ENCODE measurements at places on chromosomes 12 and 14.

DNA sequence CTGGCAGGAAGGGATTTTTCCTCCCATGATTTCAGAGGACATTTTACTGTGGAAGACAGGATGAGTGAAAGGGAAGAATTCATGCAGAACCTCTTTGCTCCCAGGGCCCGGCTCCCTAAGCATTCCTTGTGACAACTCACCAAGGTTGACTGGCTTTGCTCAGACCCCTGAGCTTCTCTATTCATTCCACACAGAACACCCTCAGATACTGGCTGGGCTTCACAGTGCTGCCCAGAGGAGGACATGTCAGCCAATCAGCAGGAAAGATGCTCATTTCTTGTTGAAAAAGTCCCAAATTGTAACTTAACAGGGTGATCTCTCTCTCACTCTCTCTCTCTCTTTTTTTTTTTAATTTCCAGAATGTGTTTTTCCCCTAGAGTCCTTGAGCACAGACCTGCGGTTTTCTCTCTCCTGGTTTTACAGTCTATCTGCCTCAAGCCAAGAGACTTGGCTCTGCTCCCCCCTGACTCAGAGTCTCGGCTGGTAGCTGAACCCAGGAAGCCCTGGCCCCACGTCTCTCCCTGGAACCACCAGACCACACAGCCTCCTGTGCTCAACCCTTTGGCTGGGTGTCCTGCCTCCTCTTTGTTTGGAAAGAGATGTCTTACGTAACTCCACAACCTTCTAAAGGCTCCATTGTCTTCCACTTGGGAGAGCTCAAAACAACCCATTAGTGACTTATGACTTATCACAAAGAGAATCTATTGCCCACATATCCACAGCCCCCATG, 43.9 kb downstream of the SSPN start:
- DNase-seq = peak; percentile 93

- DNase-seq = peak; percentile 63
These were observed 29.0 kb upstream of the LUM start for GRCh38 chr12:91140026-91140931.

DNA sequence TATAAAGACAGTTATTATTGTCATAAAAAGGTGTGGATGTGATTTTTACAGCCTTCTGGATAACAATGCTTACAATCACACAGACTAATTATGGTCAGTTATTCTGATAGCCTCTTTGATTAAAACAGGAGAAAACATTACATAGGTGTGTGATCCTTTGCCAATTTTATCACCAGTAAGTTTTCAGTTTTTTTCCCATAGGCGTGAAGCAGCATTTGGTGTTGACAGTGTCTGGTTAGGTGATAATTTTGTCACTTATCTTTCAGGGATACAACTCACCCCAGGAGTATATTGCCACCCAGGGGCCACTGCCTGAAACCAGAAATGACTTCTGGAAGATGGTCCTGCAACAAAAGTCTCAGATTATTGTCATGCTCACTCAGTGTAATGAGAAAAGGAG, 208.8 kb downstream of the EPS8 start:
- DNase-seq = no peak

DNA sequence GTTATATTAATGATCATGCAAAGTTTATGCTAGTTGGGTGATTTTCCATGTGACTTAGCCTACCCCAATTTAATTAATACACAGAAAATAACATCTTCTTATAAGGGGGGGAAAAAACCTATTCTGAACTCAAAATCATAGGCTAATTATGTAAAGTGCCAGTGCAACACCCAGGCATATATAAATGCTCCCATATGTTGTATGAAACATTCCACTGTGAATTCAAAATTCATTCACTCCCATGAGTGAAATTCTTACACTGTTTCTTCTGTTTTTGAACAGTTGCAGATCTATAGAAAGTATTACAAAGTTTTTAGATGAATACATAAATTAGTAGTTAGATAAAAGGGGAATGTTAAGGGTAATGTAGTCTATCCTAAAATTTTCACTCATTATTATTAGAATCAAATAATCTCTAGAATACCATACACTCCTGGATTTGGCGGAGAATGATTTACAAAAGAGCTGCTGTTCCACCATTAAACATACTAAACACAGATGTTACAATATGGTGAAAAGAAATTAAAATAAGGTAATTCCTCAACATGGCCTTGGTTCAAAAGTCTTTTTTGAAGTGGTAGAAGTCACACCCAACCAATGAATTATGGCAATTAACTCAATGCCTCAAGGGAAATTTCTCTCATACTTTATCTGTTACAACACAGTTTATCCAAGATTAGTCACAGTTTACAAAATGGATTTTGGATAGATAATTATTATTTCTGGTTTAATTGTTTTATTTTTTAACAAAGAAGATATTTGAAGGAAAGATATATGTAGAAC, 454.1 kb upstream of the FLRT2 start:
- no peak for DNase-seq

DNA sequence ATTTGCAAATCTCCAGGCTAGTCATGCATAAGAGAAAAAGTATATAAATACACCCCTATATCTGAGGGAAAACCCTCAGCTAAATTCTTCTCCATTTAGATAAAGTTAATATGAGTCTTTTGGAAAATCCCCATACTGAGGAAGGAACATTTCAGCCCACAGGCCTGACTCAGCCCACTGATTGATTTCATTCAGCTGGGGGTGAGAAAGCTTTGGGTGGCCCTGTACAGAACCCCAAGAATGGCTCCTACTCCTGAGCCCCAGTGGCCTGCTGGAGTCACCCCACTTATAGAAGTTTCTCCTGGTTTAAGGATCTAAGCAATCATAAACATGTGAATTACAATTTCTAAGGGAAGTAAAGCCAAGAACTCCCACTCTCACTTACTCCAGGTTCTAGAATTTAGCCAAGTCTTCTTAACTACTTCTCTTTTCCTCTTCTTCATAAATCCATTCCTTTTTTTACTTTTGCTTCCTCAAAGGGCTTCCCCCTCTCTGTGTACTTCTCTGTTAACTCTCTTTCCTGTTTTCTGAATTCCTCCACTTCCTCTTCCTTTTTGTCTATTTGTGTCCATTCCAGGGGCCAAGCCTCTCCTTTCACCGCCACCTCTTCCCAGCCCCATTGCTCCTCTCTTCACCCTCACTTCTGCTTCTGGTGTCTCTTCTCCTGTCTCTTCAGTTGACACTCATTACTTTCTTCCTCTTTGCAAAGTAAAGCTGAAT, 21.0 kb downstream of the RTN1 start:
- no peak for DNase-seq

GRCh38 chr14:58637391-58638230, at the start of gene DACT1:
Gene DACT1, plus strand, starts transcription at chr14:58637962. Its CDS starts 241 bp downstream, at chr14:58638203.
- DNase-seq = peak; percentile 83

GRCh38 chr14:26663506-26663905, 65.7 kb upstream of the NOVA1 start:
- DNase-seq = no peak

- no peak for DNase-seq
These were observed 88.9 kb upstream of the ARHGAP5 start for GRCh38 chr14:31988244-31988643.

- DNase-seq = peak; percentile 17
These were observed 17.5 kb downstream of the SLC35F4 start for GRCh38 chr14:57848353-57848752.

DNA sequence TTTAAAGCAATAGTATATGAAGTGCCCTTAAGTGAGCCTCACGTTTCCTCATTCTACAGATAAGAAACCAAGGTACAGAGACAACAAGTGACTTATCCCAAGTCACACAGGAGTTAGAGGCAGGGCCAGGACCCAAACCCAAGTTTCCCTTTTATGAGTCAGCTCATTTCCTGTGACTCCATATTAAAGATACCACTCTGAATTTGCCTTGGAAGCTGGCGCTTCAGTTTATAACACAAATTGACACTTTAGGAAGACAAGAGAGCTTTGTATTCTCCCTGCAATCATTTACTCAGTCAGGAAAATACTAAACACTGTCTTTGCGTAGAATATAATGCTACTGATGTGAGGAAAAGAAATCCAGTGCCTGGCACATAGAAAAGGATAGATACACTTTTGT, 43.2 kb downstream of the MYBPC1 start:
- no peak for DNase-seq

GRCh38 chr12:100520048-100520769, 46.5 kb downstream of the NR1H4 start:
- DNase-seq = no peak

- DNase-seq = no peak
These were observed 11.7 kb upstream of the SERPINA6 start for GRCh38 chr14:94334872-94335271.

DNA sequence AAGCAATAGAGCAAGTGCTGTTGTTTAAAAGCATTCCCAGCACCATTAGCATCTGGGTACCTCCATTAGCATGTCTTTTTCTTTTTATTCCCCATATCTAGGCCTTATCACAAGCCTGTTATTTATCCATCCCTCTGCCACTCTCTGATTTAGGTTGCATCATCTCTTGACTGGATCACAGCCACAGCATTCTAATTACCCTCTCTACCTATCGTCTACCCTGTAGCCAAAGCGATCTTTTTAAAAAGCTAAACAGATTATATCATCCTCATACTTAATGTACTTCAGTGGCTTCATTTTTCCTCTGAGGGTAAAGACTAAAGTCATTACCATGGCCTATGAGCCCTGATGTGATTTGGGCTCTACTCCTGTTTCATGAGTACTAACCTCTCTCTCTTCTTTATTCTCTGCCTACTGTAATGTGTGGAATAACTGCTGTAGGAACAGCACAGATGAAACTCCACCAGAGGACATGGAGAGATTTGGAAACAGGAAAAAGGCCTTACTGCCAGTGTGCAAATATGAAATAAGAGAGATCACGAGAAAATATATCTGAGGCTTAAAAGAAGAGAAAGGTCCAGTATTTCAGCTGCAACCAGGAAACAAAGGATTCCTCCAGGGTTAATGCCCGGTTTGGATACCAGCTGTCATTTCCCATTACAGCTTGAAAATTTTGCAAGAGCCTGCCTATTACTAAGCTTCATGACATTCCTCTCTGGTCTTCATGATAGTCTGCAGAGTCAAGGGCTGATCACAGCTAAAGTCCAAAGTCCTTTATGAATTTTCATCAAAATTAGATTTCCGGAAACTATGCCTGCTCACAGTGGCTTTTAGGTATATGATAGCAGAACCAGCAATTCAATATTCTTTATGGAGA, 422.5 kb upstream of the PDE3A start:
- peak; percentile 44 for DNase-seq

GRCh38 chr12:78674311-78675090, 190.1 kb upstream of the SYT1 start:
- peak; percentile 12 for DNase-seq

- no peak for DNase-seq
These were observed 61.1 kb downstream of the RNF34 start for GRCh38 chr12:121461048-121461447.

- DNase-seq = no peak
These were observed 21.3 kb upstream of the RBM19 start for GRCh38 chr12:113987261-113988063.

GRCh38 chr12:103930787-103931735, 851 bp downstream of the HSP90B1 start:
- peak; percentile 47 for DNase-seq

DNA sequence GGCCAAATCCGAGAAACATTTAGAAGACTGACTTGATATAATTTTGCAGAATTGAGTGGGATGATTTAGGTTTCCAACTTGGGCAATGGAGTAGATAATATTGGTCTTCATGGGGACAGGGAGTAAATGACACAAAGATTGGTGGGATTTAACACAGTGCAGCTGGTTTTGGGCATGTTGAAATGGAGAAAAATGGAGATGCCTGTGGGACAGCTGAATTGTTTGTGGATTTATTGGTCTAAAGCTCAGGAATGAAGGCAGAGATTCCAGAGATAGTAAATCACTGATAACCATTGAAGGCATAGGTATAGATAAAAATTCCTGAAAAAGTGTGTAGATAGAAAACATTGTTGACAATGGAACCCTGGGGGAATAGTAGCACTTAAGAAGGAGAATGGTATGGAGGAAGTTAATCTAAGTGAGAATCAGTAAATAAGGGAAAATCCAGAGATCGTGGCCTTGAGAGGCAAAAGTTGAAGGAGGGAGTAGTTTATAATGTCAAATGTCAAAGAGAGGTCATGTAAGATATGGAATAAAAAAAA, 120.9 kb upstream of the ATP2B1 start:
- DNase-seq = no peak

DNA sequence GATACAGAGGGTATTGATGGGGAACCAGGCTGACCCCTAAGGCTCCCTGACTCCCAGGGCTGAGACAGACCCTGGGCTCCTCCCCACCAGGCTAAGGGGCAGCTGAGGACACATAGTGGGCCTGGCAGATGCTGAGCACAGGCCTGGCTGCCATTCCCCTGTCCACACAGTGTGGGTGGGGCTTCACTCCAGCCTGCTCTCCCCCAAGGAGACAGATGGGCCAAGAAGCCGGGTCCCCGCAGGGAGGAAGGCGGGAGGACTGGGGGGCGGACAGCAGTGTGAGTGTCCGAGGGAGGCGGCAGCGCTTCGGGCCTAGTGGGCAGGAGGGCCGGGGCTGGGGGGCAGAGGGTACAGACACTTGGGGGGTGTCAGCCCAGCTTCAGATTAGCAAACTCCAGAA, 32.0 kb downstream of the RFLNA start:
- no peak for DNase-seq

DNA sequence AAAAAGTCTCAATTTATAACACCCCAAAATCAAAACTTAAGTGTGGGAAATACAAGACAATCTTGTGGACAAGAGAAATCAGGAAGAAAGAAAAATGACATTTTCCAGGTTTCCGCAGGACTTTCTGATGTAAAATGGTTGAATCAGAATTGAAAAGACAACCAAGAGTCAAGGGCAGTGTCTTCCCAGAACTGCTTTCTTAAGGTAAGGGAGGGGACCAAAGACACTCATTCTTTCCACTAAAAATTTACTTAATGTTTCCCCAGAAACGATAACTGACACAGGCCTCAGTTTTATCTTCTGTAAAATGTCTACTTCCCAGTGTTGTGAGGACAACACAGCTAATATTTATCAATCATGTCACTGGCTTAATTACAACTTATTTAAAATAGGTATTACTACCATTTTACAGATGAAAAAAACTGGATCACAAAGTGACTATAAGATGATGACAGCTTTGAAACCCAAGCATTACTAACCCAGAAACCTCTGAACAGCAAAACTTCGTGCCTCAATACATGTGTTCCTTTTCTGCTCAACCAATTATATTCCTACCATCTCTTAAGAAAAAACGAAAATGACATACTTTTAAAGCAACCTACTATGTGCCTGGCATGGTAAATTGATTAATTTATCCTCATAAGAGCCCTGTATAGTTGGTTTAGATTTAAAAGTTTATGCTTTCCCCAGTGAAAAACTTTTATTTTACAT, 4.6 kb downstream of the SINHCAF start:
- no peak for DNase-seq

DNA sequence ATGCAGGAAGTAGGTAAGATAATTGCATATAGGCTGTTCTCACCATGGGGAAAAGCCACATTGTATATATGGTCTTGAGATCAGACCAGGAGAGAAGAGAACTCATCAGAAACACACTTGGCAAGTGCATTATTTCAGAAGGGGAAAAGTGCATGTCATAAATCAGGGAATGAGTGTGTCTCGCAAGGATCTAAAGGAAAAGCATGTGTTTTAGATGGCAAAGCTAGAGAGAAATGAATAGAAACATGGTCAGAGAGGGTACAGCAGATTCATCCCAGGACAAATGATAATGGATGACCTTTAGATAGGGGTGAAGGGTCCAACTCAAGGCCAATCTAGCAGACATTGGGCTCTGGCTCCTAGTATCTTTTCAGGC, 230.2 kb upstream of the NAV3 start:
- DNase-seq = no peak

- DNase-seq = no peak
These were observed 65.2 kb upstream of the MANSC4 start for GRCh38 chr12:27845187-27845586.

Measured in AG20443 (cell line).